Urinary bladder (tissue), 4 donors: ENCODE measurements at places on chromosomes 1 and 21. TPM values are rescaled to one million over a fixed set of nuclear protein-coding genes. Genes with fewer than 3 reads are reported as not detected.

- no peak for DNase-seq
Measured at GRCh38 chr1:235100194-235100772, 28.4 kb downstream of the TOMM20 start.

DNA sequence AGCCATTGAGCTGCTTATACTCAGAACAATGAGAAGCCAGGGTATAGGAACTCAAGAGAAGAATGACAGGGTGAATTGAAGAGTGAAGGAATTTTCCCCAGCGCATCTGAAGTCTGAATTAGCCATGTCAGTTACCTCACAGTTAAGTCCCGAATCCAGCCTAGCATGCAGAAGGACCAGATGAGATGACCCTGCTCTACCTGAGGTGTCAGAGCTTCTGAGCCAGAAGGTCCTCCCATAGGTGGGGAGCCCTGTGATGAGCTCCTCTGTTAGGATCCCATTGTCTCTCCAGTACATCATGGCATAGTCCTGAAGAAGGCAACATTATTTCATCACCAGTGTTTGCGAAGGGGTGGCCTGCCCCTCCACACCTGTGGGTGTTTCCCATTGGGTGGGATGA, 68.2 kb downstream of the OVGP1 start:
- DNase-seq = no peak

Gene DIRAS3
- total RNA-seq = 3.0 TPM

Gene BRDT
- not detected for total RNA-seq

Gene MAB21L3
- total RNA-seq = 3.2 TPM

Gene C1orf141
- not detected for total RNA-seq

Gene TCHH
- not detected for total RNA-seq
